ENCODE measurements at places on chromosomes 7 and 10.

GRCh38 chr10:15572531-15573045, 147.1 kb downstream of the ITGA8 start:
- no peak for DNase-seq

GRCh38 chr10:47457826-47458225, 26.1 kb downstream of the ANXA8 start:
- no peak for DNase-seq

DNA sequence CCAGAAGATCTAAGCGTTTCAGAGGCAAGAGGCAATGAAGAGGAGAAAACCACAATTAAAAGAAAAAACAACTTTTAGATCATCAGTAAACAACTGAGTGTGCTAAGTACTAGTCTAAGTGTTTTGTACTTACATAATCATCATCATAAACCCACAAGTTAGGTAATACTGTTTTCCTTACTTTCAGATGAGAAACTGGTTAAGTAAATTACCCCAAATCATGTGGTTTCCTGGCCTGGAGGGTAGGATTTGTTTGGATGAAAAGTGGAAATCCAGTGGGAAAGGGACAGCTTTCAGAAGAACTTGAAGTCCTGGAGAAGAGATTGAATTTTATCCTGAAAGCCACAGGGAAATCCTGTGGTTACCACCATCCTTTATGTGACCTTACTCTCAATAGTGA, 463.3 kb downstream of the LRMDA start:
- DNase-seq: no peak

DNA sequence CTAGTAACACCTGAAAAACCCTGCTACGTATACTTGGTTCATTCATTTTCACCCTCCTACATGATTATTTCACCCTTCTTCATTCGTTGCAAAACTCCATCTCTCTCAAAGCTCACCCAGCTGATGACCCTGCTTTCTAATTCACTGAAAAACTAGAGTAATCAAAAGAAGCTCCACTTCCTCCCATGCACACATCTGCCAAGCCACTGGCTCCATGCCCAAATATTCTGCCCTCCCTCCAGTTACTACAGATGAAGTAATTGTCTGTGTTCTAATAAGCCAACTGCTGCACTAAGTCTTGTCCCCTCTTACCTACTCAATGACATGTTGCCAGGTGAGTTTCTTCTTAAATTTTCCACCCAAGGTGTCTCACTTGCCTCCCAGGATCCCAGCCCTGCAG, 96.9 kb upstream of the CCDC71L start:
- peak; percentile 21 for DNase-seq

DNA sequence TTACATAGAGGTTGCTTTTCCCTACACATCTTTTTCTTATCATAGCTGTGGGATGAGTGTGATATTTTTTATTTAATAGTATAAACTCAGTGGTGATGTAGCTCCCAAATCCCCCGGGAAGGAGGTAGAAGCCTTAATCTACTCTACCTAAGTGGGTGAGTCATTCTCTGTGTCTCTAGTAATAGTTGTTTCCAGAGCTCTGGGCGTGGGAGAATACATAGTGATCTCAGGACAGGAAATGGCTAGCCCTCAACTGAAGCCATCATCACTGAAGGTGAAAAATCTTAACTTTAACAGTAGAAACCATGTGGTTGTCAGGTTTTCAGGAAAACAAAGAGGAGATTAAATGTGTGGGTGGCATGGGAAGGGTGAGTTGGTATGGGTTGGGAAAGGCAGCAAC, 278.4 kb downstream of the ANKRD30A start:
- DNase-seq: no peak

- DNase-seq: no peak
Observed at GRCh38 chr10:4588824-4589223, 237.2 kb upstream of the AKR1E2 start.

- no peak for DNase-seq
Observed at GRCh38 chr7:85343484-85343883, 156.6 kb upstream of the SEMA3D start.

DNA sequence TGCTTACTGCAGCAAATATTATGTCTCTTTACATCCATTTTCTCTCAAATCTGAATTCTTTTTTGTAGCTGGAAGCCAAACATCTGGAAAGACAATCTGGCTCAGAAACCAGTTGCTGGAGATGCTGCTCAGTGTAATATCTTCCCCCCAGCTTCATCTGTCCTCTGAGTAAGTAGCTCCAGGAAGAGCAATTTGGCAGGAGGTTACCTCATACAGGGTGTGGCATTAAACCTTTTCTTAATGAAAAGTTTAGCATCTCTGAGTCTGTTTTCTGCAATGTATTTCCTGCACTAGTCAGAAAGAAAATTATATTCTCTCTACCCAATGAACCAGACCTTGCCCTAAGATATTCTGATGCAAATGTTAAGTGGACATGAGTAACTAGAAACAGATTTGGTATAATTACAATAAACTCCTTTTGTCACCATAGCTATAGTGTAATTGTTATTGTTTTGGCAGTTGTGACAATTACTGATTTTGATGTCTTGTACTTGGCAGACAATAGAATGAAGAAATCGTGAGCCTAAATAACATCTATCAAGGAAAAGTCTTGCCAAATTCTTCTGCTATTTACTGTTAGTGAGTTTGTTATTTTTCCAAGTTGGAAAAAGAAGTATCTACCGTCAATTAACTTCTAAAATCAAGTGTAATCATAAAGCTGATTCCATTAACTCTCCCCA, 123.3 kb downstream of the WDFY4 start:
- DNase-seq: peak; percentile 86
